ENCODE measurements at places on chromosomes 5 and 9.

- DNase-seq: peak; percentile 37
These were observed 12.2 kb upstream of the HSPB3 start for GRCh38 chr5:54443270-54443669.

DNA sequence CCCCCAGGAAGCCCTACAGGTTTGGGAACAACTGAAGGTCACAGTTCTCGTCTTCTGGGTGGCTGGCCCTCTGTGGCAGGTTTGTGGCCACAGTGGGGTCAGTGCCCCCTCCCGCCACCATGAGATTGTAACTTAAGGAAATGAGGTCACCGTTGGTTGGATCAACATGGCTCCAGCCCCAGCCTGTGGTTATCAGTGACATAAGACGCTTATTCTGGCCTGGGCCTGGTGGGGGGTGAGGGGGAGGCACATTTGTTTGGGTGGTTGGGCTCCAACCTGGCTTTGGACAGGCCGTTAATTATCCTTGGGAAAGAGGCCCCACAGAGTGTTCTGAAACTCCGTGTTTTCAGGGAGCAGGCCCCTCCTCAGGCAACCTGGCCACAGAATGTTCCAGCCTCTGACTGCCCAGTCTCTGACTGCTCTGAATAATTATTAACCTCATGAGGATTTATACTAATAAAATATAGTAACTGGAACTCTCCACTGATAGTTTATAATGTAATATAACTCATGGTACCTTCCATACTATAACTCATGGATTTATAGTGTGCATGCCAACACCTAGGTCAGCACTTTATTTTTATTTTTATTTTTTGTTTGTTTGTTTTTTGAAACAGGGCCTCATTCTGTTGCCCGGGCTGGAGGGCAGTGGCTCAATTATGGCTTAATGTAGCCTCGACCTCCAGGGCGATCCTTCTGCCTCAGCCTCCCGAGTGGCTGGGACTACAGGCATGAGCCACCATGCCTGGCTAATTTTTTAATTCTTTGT, 58.0 kb upstream of the RPL26L1 start:
- no peak for DNase-seq

DNA sequence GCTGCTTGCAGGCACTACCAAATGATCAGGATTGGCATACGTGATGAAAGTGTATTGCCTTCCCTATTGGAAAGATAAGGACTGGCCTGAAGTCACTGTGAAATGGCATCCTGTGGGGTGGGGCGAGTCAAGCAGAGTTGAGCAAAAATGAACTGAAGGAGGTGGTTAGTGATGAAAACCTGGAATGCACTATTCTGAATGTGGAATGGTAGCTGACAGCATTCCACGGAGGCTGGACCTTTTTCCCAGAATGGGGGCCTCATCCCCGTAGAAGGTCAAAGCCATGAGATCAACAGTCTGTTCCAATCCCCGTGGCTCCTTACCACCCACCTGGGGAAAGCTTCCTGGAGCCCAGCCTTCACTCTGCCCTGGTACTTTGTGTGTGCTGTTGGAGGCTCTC, 37.7 kb downstream of the ASS1 start:
- DNase-seq: no peak

- no peak for DNase-seq
These were observed 403.7 kb upstream of the CCNG1 start for GRCh38 chr5:163033656-163034055.

DNA sequence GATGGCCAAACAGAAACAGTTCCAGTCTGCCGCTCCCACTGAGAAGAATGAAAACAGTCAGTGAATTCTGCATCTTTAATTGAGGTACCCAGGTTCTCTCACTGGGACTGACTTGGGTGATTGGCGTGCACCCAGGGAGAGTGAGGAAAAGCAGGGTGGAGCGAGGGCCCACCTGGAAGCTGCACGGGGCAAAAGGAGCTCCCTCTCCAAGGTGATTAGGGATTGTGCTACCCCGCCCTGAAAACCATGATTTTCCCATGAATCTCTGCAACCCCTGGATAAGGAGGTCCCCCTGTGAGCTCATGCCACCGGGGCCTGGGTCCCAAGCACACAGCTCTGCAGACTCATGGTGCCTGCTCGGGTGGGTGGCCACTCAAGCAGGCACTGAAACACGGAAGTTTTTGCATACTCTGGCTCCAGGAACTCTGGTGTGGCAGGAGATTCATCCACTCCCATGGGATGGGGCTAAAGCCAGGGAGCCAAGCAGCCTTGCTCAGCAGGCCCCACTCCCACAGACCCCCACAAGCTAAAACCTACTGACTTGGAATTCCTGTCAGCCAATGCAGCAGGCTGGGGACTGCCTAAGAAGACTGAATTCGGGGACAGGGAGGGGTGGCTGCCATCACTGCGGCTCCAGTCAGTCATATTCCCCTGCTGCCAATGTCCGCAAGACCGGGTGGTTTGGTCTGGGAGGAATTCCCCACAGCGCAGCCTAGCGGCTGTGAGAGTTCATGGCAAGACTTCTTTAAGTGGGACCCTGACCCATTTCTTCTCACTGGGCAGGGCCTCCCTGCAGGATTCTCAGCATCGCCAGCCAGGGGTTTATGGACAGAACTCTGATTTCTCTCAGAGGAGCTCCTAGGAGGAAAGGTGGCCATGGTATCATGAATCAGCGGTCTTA, 652.2 kb upstream of the RGMB start:
- DNase-seq: no peak

- no peak for DNase-seq
These were observed 5.0 kb upstream of the NSD1 start for GRCh38 chr5:177128551-177128981.

DNA sequence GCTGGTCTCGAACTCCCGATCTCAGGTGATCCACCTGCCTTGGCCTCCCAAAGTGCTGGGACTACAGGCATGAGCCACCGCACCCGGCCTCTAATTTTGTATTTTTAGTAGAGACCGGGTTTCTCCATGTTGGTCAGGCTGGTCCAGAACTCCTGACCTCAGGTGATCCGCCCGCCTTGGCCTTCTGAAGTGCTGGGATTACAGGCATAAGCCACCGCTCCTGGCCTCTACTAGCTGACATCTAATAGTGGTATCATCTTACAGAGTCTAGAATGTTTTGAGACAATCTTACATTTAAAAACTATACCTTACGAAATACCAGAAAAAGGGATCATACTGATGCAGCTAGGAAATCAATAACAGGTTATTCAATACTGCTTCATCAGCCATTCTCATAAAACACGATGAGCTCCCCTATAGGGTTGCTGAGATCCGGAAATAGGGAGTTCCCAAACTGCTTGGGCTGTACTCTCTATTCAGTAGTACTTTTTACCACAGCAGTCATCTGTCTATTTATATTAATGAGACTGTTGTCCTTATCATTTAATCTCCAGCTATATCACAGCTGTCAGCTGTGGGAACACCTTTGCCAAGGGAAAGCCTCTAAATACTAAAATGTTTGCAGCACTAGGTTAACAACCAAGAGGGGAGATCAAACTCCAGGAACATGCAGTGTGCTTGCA, 8.1 kb upstream of the UBE2D2 start:
- no peak for DNase-seq

DNA sequence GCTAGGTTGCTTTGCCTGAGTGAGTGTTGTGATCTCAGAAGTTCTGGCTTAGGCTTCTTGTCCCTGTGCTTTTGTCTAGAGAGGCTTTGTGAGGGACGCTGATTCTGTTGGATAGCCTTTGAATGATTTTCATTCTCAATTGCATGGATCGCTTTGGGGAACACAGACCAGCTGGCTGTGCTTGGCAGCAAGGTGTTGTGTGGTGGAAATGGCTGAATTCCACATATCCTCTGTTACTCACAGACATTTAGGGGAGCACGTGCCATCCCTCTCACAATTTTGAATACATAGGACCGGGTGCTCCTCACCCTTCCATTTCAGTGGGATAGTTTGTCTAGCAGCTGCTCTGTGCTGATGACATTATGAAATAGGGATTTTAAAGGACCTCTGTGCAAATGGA, 76.2 kb downstream of the IQGAP2 start:
- DNase-seq: no peak

DNA sequence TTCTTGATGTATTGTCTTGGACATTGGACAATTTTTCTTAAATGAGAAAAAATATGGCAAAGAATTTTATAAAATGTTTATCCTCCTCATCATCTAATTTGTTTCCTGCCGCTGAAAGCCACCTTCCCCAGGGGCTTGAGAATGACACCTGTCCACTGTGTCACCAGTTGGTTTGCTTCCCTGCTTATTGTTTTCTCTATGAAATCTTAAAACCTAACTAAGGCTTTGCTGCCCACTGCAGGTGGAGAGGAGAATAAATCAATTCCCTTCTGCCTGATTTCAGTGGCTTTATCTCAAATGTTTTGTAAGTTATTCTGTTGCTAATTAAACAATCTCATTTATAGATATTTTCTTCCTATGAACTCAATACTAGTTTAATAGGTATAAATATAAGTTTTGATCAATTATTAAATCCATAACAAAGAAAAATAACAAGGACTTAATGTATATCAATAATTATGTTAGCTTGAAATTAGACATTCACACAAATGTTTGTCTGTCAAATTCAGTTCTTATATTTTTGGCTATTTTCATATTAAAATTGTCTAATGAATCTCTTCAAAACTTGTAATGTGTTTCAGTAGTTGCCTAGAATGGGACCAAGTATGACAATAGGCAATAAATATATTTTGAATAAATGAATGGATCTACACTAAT, 822.5 kb downstream of the PTPRD start:
- DNase-seq: no peak

- no peak for DNase-seq
These were observed 145.8 kb downstream of the AOPEP start for GRCh38 chr9:94872083-94872833.

GRCh38 chr9:109186857-109187520, 19.9 kb upstream of the FRRS1L start:
- no peak for DNase-seq

DNA sequence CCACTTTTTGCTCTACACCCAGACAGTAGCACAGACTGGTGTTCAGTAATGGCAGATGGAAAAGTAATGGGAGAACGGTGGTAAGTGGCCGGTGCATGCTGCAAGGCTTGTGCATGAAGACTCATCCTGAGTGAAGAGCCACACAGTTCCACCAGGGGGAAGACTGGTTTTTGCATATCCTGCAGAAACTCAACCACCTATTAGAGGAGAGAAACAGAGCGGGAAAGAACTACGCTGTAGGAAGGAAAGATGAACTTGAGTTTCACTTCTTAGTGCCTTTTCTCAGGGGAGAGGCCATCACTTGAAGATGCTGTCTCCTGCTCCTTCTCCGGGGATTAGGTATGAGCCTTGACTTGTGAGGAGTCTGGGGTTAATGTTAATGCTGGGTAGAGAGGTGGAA, 9.4 kb upstream of the PRSS3 start:
- DNase-seq: no peak

DNA sequence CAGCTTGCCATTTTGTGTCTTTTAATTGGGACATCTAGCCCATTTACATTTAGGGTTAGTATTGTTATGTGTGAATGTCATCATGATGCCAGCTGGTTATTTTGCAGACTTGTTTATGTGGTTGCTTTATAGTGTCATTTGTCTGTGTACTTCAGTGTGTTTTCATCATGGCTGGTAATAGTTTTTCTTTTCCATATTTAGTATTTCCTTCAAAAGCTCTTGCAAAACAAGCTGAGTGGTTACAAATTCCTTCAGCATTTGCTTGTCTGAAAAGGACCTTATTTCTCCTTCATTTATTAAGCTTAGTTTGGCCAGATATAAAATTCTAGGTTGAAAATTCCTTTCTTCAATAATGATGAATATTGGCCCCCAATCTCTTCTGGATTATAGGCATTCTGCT, 28.5 kb upstream of the TNFSF15 start:
- DNase-seq: no peak

DNA sequence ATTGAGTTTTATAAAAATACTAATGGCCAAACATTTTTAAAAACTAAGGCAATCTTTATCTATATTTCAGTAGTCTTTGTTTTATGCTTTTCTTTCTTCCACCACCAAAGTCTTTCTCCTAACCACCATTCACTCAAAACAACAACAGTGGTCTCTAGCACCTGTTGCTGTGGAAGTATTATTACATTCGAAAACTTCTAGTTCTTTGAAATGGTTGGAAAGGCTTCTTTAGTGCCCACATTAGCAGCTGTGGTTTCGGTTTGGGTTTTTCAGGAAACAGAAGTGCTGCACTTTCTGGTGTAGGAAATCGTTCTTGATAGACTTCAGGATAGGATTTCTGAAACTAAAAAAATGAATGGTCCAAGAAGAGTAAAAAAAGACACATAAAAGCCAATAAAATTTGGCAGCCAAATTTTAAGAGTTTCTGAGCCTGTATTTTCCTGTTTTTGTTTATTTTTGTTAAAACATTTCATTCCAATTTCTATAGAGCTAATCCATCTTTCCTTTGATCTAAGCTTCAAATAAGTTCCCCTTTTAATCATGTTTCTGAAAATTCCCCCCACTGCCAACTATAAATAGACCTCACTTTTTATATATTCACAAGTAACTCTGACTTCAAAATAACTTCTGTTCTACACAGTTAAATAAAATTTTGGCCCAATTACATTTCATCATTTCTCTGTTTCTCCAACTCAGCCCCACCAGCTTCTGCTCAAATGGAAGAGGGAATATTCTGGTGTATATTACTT, 102.2 kb downstream of the DEPDC1B start:
- no peak for DNase-seq

DNA sequence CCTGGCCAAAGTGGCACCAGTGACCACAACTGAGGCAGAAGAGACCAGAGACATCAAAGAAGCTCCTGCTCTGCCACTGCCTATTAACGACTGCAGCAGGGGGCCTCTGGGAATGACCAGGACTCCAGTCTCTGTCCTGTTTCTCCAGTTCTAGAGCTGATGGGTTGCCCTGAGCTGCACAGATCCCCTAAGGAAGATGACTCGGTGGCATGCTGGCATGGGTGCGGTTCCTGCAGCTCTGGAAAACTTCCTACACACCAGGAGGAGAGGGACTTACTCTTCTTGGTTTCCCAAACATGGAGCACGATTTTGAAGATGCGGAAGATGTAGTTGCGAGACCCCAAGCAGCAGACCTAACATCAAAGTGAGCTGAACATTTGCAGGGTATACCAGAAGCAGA, 2.7 kb downstream of the SLIT3 start:
- no peak for DNase-seq

DNA sequence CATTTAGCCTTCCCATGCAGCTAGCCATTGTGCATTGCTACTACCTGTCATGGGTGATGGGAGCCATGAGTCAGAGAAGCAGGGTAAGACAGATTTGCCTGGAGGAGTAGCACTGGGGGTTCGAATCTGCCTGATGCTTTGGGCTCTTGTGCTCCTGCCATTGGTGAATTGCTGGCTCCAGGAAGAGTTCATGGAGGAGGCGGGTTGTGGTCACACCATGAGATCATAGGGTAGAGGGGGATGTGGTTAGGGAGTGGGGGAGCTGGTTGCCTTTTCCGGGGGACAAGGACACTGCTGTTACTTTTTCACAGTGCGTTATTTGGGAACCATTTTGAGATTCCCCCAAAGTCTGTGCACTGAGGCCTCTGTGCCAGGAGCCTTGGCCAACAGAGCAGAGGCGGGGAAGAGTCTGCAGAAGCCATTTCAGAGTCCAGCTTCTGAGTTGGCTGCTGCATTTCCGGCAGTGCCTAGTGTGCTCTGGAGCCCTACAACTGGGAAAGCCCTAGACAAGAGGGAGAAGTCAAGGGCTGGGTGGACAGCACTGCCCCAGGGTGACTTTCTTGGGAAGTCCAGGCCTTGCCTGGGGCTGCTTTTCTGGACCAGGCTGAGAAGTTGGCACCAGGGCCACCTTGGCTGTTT, 6.2 kb downstream of the ANGPTL2 start:
- no peak for DNase-seq
